ENCODE measurements at places on chromosomes 7 and 10.

- H3K4me1 ChIP-seq = no peaks in the 10 kb centered on the region
- H3K27me3 ChIP-seq = no peaks in the 10 kb centered on the region
- no peak for DNase-seq
- no peak overlapping the region for H3K4me3 ChIP-seq
- no peaks in the 10 kb centered on the region for H3K36me3 ChIP-seq
- no peak overlapping the region for H3K27ac ChIP-seq
Measured at GRCh38 chr10:3866332-3866731, 81.3 kb upstream of the KLF6 start.

DNA sequence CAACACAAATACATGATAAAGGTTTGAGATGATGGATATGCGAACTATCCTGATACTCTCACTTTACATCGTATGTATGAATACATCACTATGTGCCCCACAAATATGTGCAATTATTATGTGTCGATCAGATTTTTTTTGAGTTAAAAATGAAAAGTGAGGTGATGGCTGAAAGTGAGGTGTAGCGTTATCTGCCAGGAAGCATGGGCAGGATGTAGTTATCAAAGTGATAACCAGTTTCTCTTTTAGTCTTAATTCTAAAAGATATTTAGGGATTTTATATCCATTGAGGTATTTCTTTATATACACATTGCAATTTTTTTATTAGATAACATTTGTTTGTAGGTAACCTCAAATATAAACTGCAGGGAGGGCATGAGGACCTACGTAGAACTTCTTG, 15.6 kb upstream of the KLF6 start:
- peak overlapping the region; percentile 42 for H3K27ac ChIP-seq
- no peak for DNase-seq
- peaks cover 27% of the 10 kb centered on the region for H3K4me1 ChIP-seq

DNA sequence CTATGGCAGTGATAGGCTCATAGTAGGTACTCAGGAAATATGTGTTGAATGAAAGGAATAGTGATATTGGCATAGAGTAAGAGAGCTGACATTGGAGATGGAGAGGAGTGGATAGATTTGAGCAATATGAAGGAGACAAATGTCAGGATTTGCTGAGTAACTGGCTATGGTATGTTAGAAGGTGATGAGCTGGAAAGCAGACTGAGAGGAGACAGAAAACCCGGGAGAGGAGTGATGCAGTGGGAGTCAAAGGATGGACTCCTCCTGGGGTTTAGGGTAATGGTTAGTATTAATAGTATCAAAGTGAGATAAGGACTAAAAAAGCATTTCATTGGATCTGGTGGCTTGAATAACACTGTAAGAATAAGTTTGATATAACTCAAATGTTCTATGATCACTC, 64.8 kb downstream of the CD36 start:
- H3K27me3 ChIP-seq = no peaks in the 10 kb centered on the region
- DNase-seq = no peak

- H3K27ac ChIP-seq = no peak overlapping the region
- no peaks in the 10 kb centered on the region for H3K4me1 ChIP-seq
- no peaks in the 10 kb centered on the region for H3K36me3 ChIP-seq
- peak overlapping the region; percentile 15 for H3K4me3 ChIP-seq
Measured at GRCh38 chr10:132001238-132001972, 19.7 kb upstream of the BNIP3 start.

GRCh38 chr7:101614098-101614938, 14.8 kb downstream of the MYL10 start:
- DNase-seq = no peak
- H3K4me3 ChIP-seq = no peak overlapping the region
- H3K4me1 ChIP-seq = no peaks in the 10 kb centered on the region
- no peak overlapping the region for H3K27ac ChIP-seq
- H3K27me3 ChIP-seq = peaks cover 5% of the 10 kb centered on the region

DNA sequence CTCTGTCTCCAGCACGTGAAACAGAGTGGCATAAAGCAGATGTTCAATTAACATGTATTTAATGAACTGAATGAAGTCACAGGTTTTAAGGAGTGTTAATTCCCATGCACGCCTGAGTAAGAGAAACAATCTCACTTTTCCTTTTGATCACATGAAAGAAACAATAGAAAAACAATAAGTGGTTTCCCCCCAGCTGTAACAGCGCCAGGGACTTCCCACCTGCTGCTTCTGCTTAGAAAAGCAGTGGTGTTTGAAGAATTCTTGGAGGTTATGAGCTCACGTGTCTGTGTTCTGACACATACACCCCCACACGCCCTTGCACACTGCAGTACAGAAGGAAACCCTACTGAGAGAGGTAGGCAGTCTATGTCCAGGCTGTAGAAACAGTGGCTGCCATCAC, 51.3 kb upstream of the FRMD4A start:
- DNase-seq = no peak
- H3K27me3 ChIP-seq = peaks cover 7% of the 10 kb centered on the region
- no peaks in the 10 kb centered on the region for H3K36me3 ChIP-seq

- DNase-seq = no peak
- H3K4me3 ChIP-seq = no peak overlapping the region
- peaks cover 7% of the 10 kb centered on the region for H3K36me3 ChIP-seq
- no peak overlapping the region for H3K27ac ChIP-seq
- H3K27me3 ChIP-seq = no peaks in the 10 kb centered on the region
Measured at GRCh38 chr10:123021517-123021916, 12.7 kb downstream of the ACADSB start.

GRCh38 chr10:14439451-14440259, 108.9 kb upstream of the FRMD4A start:
- H3K4me3 ChIP-seq = no peak overlapping the region
- peaks cover 2% of the 10 kb centered on the region for H3K27me3 ChIP-seq
- H3K36me3 ChIP-seq = no peaks in the 10 kb centered on the region
- DNase-seq = no peak

DNA sequence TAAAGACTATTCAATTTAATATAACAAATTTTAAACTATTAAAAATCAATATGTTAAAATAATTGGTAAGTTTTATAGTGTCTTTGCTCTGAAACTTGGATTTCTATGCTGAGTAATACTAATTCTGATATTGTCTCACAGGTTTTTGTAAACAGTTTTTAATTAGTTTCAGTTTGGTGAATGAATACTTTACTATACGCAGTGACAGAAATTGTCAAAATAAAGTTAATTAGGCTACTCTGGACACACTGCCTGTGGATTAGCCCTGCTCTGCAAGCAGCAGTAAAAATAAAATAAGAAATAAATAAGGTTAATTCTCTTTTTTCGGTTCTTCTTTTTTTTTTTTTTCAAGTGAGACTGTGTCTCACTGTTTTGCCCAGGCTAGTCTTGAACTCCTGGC, 105.3 kb downstream of the ANKRD61 start:
- H3K36me3 ChIP-seq = peaks cover 6% of the 10 kb centered on the region
- no peak overlapping the region for H3K4me3 ChIP-seq
- H3K27ac ChIP-seq = no peak overlapping the region
- no peaks in the 10 kb centered on the region for H3K27me3 ChIP-seq

- H3K36me3 ChIP-seq = peaks cover 18% of the 10 kb centered on the region
- no peak for DNase-seq
- H3K4me1 ChIP-seq = peaks cover 58% of the 10 kb centered on the region
Measured at GRCh38 chr7:2433713-2434550, 30.5 kb downstream of the CHST12 start.

GRCh38 chr10:131214521-131215244, 96.8 kb downstream of the TCERG1L start:
- H3K36me3 ChIP-seq = no peaks in the 10 kb centered on the region
- H3K27me3 ChIP-seq = peaks cover 1% of the 10 kb centered on the region
- H3K4me3 ChIP-seq = no peak overlapping the region

GRCh38 chr10:6336016-6336415, 133.3 kb downstream of the PFKFB3 start:
- no peak overlapping the region for H3K4me3 ChIP-seq
- no peaks in the 10 kb centered on the region for H3K4me1 ChIP-seq
- DNase-seq = no peak
- H3K27me3 ChIP-seq = no peaks in the 10 kb centered on the region
- peaks cover 6% of the 10 kb centered on the region for H3K36me3 ChIP-seq

DNA sequence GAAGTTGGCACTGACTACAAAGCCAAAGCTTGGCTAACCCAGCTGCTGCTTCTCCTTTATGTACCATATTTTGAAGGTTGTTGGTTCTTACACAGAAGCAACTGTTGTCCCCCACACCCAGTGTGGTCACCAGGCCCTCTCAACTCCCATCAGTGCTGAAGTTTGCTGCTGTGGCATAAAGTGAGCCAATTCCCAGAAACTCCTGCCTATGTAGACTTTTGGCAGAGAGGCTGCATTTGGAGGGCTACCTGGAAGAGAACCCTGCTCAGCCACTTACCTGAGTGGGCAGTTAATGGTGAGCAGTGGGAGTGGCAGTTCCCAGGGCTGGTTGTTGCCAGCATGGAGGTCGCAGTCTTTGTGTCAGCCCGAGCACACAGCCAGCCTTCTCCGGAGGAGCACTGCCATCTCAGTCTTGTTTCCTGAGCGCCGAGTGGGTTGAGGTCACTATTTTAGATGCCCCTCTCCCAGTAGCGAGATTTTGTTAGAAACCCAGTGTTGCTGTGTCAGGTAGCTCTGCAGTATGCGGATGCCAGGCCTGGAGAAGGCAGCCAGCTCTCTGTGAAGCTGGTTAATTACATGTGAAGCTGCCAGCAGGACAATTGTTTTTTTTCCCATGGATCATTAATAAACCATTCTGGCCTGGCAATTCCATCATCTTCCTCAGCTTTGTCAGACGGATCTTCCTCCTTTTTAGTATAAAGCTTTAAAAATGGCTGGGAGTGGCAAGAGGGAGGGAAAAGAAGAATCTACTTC, 24.5 kb downstream of the LRRC4 start:
- H3K27ac ChIP-seq = no peak overlapping the region
- no peak overlapping the region for H3K4me3 ChIP-seq
- H3K36me3 ChIP-seq = peaks cover 4% of the 10 kb centered on the region
- H3K4me1 ChIP-seq = peaks cover 25% of the 10 kb centered on the region
- DNase-seq = no peak
- no peaks in the 10 kb centered on the region for H3K27me3 ChIP-seq

GRCh38 chr10:614790-615582, 74.5 kb downstream of the DIP2C start:
- H3K4me1 ChIP-seq = no peaks in the 10 kb centered on the region
- no peak overlapping the region for H3K4me3 ChIP-seq
- DNase-seq = no peak
- H3K27ac ChIP-seq = no peak overlapping the region

DNA sequence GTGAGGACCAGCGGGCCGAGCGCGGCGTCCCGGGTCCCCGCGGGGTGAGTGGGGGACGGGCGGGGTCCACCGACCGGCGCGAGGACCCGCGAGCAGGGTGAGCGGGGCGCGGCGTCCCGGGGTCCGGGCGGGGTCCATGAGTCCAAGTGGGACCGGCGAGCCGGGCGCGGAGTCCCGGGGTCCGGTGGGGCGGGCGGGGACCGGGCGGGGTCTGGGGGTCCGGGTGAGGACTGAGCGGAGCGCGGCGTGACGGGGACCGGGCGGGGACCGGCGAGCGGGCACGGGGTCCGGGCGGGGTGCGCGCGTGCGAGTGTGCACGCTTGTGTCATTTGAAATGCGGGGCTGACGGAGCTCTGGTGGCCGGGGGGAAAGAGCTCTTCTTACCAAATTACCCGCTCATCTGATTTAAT, 765 bp downstream of the CELF2 start:
- H3K36me3 ChIP-seq = peaks cover 3% of the 10 kb centered on the region
- H3K4me3 ChIP-seq = peak overlapping the region; percentile 79
- peaks cover 47% of the 10 kb centered on the region for H3K27me3 ChIP-seq

DNA sequence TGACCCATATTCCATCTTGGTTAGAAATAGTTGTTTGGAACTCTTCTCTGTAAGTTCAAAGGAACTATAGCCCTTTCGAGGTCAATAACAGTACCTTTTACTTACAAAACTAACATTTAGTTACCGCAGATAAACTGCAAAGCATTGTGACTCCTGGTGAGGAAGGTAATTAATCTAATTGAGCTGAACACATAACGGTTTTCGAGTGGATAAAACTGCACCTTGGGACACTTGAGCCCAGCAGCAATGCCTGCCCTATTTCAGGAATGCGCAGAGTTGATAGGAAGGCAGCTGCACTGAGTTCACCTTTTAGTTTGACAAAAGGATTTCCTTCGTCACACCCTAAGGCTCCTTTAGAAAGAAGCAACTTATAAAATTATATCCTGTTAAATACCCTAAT, 75.4 kb downstream of the JAZF1 start:
- no peak overlapping the region for H3K4me3 ChIP-seq
- H3K27me3 ChIP-seq = no peaks in the 10 kb centered on the region
- peaks cover 73% of the 10 kb centered on the region for H3K4me1 ChIP-seq
- peak overlapping the region; percentile 56 for H3K27ac ChIP-seq

DNA sequence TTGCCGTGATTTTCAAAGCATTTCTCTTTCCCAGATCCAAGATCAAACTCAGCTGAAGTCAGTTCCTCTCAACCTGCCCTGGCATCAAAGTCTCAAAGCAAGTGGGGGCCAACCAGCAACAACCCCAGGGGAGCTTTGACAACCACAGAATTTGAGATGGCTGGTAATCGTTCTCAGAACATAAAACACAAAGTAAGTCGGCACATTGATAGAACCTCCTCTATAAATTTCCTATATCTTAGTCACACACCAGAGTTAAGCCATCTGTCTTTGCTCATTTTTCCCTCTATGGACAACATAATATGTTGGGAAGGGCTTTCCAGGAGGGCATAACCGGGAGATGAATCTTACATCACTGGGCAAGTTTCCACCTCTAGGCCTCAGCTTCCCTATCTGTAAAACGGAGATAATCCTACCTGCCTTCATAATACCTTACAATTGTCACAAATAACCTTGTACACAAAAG, 1.2 kb upstream of the DNAJC9 start:
- peak overlapping the region; percentile 95 for H3K27ac ChIP-seq
- H3K4me3 ChIP-seq = peak overlapping the region; percentile 49
- H3K4me1 ChIP-seq = peaks cover 51% of the 10 kb centered on the region
- DNase-seq = no peak
- H3K27me3 ChIP-seq = peaks cover 9% of the 10 kb centered on the region

DNA sequence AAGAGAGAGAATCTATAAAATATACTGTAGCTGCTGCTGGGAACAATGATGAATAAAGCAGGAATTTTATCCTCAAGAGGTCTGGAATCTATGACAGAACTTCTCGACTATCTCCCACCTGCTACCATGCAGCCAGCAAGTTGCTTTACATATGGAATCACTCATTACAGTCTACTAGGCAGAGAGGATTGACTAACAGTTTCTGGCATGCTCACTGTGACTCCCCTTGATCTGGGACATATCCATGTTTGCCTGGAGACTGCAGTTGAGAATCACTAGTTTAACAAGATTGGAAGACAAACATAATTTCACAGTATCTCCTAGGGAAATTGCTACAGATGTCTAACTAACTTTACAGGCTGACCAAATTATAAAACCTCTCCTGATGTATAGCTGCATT, 13.3 kb downstream of the GPR37 start:
- no peak overlapping the region for H3K4me3 ChIP-seq
- no peak for DNase-seq
- H3K4me1 ChIP-seq = no peaks in the 10 kb centered on the region
- no peaks in the 10 kb centered on the region for H3K36me3 ChIP-seq
- no peak overlapping the region for H3K27ac ChIP-seq

- no peaks in the 10 kb centered on the region for H3K4me1 ChIP-seq
- no peak overlapping the region for H3K4me3 ChIP-seq
- DNase-seq = no peak
- no peaks in the 10 kb centered on the region for H3K36me3 ChIP-seq
- peaks cover 2% of the 10 kb centered on the region for H3K27me3 ChIP-seq
- H3K27ac ChIP-seq = no peak overlapping the region
Measured at GRCh38 chr10:15705298-15705697, 14.4 kb downstream of the ITGA8 start.

Data from immature natural killer cell (primary cell).